Stimulated activated CD8-positive, alpha-beta memory T cell treated with anti-CD3 and anti-CD28 coated beads, Interleukin-12 subunit alpha, Interleukin-12 subunit beta, amount 100 ng/mL, for 4 hours (primary cell): ENCODE measurements at places on chromosomes 4 and X.

- DNase-seq = no peak
Observed at GRCh38 chrX:48045410-48046311, 25.8 kb downstream of the ZNF630 start.

- no peak for DNase-seq
Observed at GRCh38 chrX:1002611-1003010, 209.8 kb downstream of the CRLF2 start.

DNA sequence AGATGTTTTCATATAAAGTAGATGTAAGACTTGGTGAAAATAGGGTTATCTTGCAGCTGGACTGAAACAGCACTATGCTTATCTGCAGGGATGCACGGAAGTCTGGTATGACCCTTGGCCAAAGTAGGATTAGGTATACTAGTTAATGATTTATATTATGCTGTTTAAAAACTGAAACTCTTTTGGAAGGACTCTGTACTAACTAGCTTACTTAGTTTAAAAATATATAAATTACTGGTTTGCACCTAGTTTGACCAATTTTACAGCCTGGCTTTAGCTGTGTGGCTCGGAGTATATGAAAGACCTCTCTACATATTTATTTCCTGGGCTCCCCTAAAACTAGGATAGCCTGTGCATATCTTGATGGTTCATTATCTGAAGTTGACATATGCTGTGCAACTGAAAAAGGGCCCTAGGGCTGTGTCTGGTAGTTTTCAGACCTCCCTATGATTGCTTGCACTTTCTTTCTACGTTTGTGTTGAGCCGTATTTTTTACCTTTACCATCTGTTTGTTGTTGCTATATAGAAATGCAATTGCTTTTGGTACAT is 89.2 kb downstream of the TMEM144 start:
- no peak for DNase-seq

GRCh38 chrX:13142891-13143290 is 98.5 kb upstream of the FAM9C start:
- no peak for DNase-seq

GRCh38 chr4:139528377-139529005 is 27.5 kb downstream of the SETD7 start:
- no peak for DNase-seq

- DNase-seq = no peak
Observed at GRCh38 chrX:17032351-17032750, 85.9 kb downstream of the REPS2 start.

DNA sequence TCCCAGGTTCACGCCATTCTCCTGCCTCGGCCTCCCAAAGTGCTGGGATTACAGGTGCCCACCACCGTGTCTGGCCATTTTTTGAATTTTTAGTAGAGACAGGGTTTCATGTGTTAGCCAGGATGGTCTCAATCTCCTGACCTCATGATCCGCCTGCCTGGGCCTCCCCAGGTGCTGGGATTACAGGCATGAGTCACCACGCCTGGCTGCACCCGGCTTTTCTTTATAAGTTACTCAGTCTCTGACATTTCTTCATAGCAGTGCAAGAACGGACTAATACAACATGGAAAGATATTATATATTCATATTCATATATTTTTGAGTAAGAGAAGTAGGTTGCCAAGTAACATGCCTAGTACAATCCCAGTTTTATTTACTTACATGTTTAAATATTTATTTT is 22.9 kb downstream of the SHROOM3 start:
- no peak for DNase-seq

DNA sequence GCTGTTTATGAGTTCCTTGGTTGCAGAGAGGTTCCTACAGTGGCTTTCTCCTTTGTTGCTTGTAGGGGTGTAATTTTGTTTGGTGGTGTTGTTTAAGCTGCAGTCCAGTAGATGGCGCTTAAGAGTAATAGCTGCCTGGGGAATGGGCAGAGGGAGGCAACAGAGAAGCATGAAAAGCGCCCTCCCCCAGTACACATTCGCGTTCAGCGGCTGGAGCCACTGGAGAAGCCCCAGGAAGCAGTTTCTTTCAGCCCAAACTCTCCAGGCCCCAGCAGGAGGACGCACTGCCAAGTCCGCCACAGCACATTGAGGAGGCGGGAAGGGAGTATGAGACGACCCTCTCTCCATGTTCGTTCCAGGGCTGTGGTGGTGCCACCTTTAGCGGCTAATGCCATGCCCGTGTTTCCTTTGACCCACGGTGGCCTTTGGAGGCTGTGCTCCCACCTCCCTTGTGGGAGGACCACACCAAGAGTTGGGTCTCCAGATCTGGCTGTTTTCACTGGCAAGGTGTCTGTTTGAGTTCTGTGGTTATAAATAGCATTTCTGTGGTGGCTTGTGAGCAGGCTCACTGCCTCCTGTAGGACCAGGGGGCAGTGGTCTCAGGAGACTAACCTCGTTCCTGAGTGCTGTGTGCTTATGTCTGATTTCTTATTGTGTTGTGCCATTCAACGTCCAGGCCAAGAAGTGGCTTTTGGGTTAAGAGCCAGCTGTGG is 252.3 kb downstream of the ARHGAP10 start:
- no peak for DNase-seq

DNA sequence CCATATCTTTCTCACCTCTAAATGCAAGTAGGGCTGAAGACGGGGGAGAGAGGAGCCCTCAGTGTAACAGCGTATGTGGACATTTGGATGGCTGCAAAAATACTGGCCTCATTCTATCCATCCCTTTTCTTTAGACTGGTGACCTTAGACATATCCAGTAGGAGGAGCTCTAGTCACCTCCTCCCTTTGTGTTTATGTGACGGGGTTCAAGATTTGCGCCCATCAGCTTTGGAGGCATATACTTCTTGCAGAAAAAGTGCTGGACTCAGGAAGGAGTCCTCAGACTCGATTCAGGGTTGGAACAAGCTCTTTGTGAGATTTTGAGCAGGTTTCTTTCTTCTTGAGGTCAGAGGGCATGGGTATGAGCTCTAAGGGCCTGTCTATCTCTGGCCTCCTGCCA is 86.2 kb downstream of the MAMLD1 start:
- DNase-seq = no peak

GRCh38 chr4:10682397-10682796 is 2.2 kb downstream of the CLNK start:
- no peak for DNase-seq

GRCh38 chr4:88722828-88723227 is 25.2 kb upstream of the NAP1L5 start:
- no peak for DNase-seq

- DNase-seq = no peak
Observed at GRCh38 chrX:133645256-133645655, 230.0 kb upstream of the GPC4 start.

- DNase-seq = no peak
Observed at GRCh38 chr4:160375772-160376452, 1273.0 kb downstream of the RAPGEF2 start.

DNA sequence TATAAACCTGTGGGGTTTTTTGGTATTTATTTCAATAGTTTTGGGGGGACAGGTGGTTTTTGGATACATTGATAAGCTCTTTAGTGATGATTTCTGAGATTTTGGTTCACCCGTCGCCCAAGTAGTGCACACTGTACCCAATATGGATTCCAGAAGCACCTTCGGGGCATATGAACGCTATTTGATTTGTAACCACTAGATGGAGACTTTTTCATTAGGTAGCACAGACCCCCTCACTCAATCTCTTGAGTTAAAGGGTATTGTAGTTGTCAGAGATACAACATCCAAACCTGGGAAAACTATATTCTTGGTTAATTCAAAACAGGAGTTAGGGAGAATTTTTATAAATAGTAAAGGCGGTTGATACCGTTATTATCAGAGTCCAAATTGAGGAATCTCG is 79.8 kb downstream of the SPANXN3 start:
- no peak for DNase-seq

DNA sequence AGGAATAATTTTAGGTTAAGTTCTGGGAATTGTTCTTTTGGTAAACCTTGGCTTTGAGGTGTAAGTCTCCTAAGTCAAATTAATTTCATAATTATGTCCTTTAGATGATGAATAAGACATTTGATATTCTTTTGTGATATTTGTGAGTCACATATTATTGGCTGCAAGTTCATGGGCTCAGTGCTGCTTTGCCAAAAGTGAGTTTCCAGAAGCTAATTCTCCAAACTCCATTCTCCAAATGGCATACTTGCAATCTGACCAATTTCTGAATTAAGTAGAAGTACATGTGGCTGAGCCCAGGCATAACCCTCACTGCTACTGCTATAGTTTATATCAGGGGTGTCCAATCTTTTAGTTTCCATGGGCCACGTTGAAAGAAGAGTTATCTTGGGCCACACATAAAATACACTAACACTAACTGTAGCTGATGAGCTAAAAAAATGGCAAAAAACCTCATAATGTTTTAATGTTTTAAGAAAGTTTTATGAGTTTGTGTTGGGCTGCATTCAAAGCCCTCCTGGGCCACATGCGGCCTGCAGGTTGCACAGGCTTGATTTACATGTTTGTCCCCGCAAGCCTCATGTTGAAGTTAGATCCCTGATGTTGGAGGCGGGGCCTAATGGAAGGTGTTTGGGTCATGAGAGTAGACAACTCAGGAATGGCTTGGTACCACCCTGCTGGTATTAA is 196.1 kb downstream of the ZNF330 start:
- DNase-seq = no peak

GRCh38 chr4:41751449-41752061 is 3.0 kb upstream of the PHOX2B start:
- no peak for DNase-seq

DNA sequence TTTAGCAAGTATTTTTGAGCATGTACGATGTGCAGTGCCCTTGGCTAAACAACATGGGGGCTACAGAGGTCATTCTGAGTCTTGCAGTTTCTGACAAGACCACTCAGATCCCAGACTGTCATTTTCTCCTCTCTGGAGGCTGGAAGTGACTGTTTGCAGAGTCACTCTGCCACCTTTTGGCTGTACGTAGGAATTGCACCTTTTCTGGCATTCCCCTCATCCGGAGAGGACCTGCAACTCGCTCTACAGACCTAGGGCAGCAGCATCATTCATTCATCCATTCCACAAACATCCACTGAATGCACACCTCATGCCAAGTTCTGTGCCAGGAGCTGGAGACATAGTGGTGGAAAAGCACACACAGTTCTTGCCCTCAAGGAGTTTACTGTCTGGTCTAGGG is 160.4 kb upstream of the GPR101 start:
- DNase-seq = no peak

GRCh38 chrX:130139474-130140201 is 26.0 kb downstream of the AIFM1 start:
- no peak for DNase-seq

GRCh38 chr4:133581996-133582619 is 433.0 kb downstream of the PCDH10 start:
- no peak for DNase-seq

- no peak for DNase-seq
Observed at GRCh38 chr4:111066887-111067286, 444.0 kb upstream of the PITX2 start.

GRCh38 chr4:103498161-103499070 is 221.4 kb downstream of the TACR3 start:
- no peak for DNase-seq

GRCh38 chrX:122047261-122047660 is 999.9 kb downstream of the GLUD2 start:
- no peak for DNase-seq

DNA sequence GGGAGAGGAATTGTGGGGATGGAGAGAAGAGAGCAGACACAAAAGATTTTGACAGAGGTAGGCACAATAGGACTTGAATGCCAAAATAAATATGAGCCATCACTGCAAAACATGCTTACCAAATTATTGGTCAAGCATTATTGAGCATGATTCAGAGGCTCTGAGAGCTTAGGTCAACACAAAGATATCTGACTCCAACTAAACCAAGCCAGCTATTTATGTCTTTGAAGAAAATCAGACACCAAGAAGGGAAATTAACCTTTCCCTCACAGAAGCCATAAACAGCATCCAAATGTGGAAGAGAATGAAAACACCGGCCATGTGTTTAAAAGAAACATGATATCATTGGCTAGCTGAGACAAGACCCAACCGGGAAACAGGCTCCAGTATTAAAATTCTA is 323.2 kb downstream of the RAB28 start:
- DNase-seq = no peak

DNA sequence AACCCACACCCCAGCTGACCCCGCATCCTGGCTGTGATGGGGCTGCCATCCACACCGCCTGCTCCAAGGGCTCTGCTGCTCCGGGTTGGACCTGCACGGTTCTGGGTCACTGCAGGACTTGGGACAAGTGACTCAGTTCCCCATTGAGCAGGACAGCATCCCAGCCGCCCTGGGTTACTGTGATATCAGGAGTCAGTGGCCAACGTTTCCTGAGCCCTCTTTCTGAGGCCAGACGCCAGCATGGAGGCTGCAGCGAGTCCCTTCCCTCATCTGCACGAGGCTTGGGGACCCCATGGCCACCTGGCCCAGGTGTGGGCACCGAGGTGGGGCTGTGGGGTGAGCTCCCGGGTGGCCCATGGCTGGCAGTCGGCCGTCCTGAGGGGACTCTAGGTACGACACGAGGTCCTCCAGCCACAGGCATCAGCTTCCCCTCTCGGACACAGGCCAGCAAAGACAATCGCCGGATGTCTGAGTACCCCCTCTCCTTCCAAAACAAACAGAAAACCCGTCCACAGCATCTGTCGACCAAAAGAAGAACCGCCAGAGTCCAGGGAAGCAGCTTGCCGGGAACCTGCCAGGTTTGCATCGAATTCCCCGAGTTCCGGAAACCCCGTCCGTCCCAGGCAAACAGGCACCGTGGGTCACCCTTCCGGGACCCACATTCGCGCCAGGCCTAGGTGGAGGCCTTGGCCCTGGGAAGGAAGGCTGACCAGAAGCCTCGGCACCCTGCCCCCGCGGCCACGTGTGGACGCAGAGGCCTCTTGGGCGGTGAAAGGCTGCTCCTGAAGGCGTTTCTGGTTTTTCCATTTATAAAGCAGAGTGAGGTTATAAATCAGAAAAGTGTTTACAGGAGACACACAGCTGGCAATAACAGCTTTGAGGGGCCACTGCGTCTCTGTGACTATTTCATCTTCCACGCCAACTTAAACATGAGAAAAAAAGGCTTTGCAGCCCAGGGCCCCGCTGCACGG is 136.0 kb downstream of the FAM53A start:
- no peak for DNase-seq

GRCh38 chrX:37603938-37604409 is 32.5 kb downstream of the LANCL3 start:
- no peak for DNase-seq
